ENCODE measurements at places on chromosomes 13 and 19. TPM values are rescaled to one million over a fixed set of nuclear protein-coding genes. Genes with fewer than 3 reads are reported as not detected.

Gene ZNF208
- not detected for total RNA-seq

Gene ERICH4
- total RNA-seq, result not detected

Gene KIR3DL1
- total RNA-seq, result not detected

Gene CGB8
- 0.34 TPM for total RNA-seq

Gene ZNF470
- not detected for total RNA-seq

Gene IGFL2
- total RNA-seq, result not detected

Gene PSG7
- total RNA-seq, result not detected

Gene GAS6
- total RNA-seq, result 49.4 TPM

Gene ZNF813
- not detected for total RNA-seq

Gene HCN2
- total RNA-seq, result 2.4 TPM

Gene HRC
- not detected for total RNA-seq

Gene CYP4F2
- total RNA-seq, result 1.1 TPM

Gene SPATA13
- total RNA-seq, result 21.4 TPM

Gene FGF14
- not detected for total RNA-seq

Gene VSIG10L
- total RNA-seq, result 4.6 TPM

Gene TTYH1
- total RNA-seq, result 0.37 TPM

Gene ZNF100
- total RNA-seq, result 8.5 TPM

Gene FCGBP
- total RNA-seq, result 5.7 TPM

Gene TMEM161A
- total RNA-seq, result 76.0 TPM

Gene UQCR11
- 303 TPM for total RNA-seq

Gene CLASRP
- 79.9 TPM for total RNA-seq
